Occipital lobe (tissue), 3 donors: ENCODE measurements at places on chromosomes 7 and 10. TPM values are rescaled to one million over a fixed set of nuclear protein-coding genes. Genes with fewer than 3 reads are reported as not detected.

Gene SPDYE1
- not detected for total RNA-seq

Gene HSPA12A
- 17.3 TPM for total RNA-seq

Gene CALHM3
- not detected for total RNA-seq

Gene PPP1R3A
- not detected for total RNA-seq

Gene GSDME
- 38.2 TPM for total RNA-seq

Gene NYAP1
- total RNA-seq: 47.9 TPM

Gene CFAP58
- total RNA-seq: 0.62 TPM

Gene TMEM178B
- total RNA-seq: 50.7 TPM

Gene ACTL6B
- 109 TPM for total RNA-seq

GRCh38 chr7:37097983-37098382, 350.7 kb downstream of the ELMO1 start:
- DNase-seq: no peak

- DNase-seq: no peak
Measured at GRCh38 chr10:6473430-6473829, 106.6 kb downstream of the PRKCQ start.

DNA sequence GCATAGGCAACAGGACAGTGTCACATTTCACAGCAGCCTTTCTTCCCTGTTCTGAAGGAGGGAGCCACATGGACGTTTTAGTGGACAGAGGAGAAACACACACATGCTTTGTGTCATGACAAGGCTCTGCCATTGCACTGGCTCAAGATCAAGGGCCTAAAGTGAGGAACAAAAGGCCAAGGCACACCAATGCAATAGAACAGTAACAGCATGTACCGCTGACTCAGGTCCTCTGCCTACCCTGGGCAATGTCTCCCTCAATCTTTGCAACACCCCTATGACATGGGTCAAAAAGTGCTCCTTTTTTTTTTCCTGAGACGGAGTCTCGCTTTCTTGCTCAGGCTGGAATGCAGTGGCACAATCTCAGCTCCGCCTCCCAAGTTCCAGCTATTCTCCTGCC, 57.8 kb upstream of the SDK1 start:
- DNase-seq: no peak

DNA sequence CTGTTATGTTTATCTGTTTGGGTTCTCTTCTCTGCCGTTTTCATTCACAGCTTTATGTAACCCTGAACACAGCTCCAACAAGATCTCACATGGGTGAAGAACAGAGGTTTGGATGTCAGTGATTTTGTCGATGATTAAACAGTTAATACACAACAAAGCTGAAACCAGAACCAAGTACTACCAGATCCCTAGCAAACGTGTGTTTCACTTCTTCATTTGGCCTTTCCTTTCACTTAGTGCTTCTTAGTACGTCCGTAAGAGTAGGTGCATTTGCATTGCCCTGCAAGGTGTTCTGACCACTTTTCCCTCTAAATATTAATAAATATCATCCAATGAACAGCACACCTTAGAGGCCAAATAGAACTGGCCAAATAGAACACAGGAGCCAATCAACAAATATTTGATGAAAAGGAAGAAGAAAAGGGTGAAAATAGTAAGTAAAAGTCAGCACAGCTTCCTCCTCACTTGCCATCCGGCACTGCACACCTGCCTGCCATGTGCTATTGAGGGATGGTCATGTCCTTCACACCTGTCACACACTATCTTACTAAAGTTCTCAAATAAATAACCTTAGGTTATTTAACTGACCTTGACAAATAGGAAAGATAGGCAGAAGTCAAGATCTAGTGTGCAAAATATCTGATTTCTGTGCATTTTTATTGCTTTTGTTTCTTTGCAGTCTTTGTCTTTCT, 252.6 kb upstream of the ANKRD30A start:
- no peak for DNase-seq

- no peak for DNase-seq
Measured at GRCh38 chr7:106220307-106220706, 64.5 kb downstream of the NAMPT start.

- DNase-seq: no peak
Measured at GRCh38 chr7:20798081-20798693, 11.5 kb upstream of the SP8 start.

- DNase-seq: no peak
Measured at GRCh38 chr7:22001345-22002004, 55.8 kb upstream of the CDCA7L start.

DNA sequence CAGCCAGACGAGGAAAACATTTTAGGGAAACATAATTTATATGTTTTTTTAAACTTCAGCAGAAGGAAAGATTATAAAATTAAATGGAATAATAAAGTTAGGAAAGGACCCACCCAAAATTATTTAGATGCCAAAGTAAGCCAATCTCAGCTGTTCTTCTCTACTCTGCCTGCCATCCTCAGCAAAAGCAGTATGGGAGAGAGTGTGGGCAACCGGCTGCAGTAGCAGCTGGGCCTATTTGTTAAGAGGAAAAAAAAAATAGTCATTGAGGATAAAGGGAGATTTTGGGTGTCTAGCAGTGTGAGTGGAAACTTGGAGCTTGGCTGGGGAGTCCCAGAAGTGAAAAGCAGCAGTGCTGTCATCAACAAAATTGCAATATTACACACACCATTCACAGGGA, 15.4 kb downstream of the SEMA3E start:
- DNase-seq: no peak

- no peak for DNase-seq
Measured at GRCh38 chr7:34070511-34071323, 165.4 kb downstream of the BMPER start.

- no peak for DNase-seq
Measured at GRCh38 chr10:20839141-20839540, 58.0 kb downstream of the NEBL start.

DNA sequence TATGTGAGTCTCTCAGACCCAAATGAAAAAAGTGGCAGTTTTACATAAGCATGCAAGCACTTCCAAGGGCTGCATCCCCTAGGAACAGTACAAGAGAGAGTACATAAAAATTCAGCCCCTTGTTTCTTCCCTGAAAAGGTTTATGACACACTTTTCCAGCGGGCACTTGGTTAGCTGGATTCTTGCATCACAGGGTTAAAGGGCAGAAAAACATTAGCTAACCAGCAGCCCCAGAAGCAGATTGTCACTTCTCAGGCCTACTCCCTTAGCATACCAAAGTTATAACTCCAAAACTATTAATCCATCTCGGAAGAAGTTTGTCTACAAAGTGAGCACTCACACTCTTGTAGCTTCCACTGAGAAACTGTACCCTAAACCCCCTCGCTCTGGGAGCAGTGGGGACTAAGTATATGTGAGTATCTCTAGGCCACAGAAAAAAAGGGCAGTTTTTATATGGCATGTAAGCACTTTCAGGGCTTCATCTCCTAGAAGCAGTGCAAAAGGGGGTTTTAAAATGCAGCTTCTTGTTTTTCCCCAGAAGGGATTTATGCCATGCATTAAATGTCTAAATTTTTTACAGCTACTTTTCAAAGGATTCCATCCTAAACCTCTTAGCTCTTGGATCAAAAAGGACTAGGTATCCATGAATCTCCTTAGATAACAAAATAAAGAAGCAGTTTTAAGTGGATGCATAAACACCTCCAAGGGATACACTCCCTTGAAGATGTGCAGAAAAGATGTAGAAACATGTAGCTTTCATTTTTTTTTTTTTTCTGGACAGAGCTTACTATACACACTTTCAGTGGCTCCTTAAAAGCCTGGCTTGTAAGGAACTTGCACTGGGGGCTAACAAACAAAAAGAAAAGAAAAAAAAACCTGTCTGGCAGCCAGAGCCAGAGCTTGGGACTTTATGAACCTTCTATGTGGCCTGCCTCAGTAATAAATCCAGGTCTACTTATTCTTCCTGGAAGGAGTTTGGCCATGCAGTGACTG, 956.7 kb downstream of the CCSER2 start:
- no peak for DNase-seq

DNA sequence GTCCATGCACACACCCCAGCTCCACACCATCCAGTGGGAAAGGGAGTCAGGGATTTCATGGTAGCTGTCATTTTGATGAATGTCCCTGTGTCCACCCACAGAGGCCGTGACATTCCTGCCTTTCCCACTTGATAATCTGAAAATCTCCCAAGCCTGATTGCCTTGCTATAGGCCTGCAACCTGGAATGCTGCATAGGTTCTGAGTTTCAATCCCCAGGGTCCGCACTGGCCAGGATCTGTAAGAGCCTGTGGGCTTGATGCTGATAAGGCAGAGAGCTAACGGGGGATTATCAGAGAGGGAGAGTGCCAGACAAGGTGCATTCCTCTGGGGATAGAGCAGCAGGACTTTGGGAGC, 57.5 kb downstream of the RBM20 start:
- no peak for DNase-seq

DNA sequence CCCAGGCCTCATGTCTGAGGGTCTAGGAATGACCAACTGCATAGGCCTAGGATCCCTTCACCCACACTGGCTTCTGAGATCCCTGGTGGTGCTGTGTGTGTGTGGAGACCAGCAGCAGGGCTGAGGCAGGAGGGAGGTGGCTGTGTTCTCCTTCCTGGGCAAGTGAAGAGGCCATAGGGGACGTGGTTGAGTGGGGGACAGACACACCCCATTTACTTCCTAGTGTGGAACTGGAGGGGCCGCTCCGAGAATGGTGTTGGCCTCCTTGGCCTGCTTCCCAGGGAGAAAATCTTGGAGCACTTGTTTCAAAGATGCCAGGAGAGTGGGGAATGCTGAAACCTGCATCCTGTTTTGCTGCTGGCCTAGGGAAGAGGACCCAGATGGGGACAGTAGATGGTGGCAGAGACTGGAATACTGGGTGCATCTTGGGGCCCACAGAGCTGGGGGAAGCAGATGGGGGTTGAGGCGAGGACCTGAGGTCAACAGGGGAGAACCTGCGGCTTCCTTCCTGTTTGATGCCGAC, 19.1 kb downstream of the UBTD1 start:
- no peak for DNase-seq

GRCh38 chr7:91551377-91552175, 287.3 kb downstream of the FZD1 start:
- DNase-seq: no peak
